ENCODE measurements at places on chromosomes 2 and 18. TPM values are rescaled to one million over a fixed set of nuclear protein-coding genes. Genes with fewer than 3 reads are reported as not detected.

GRCh38 chr2:21392649-21393048 is 268.9 kb downstream of the TDRD15 start:
- H3K4me3 ChIP-seq, result no peak overlapping the region
- H3K4me1 ChIP-seq, result no peaks in the 10 kb centered on the region
- no peak overlapping the region for H3K27ac ChIP-seq
- no peaks in the 10 kb centered on the region for H3K36me3 ChIP-seq
- no peaks in the 10 kb centered on the region for H3K27me3 ChIP-seq
- DNase-seq, result no peak

The NAGK gene
- polyA plus RNA-seq, result 57.7 TPM

The DYTN gene
- not detected for polyA plus RNA-seq

The RANBP2 gene
- polyA plus RNA-seq, result 14.5 TPM

The HOXD11 gene
- 0.48 TPM for polyA plus RNA-seq

The CCDC102B gene
- 2.3 TPM for polyA plus RNA-seq
